ENCODE measurements at places on chromosomes 5 and 9.

- peak overlapping the region; percentile 94 for H3K27ac ChIP-seq
- peak overlapping the region; percentile 82 for H3K4me3 ChIP-seq
- no peak for DNase-seq
- H3K36me3 ChIP-seq, result peaks cover 42% of the 10 kb centered on the region
Measured at GRCh38 chr5:179624841-179625271, 1.4 kb upstream of the HNRNPH1 start.

- H3K27ac ChIP-seq, result no peak overlapping the region
- no peaks in the 10 kb centered on the region for H3K36me3 ChIP-seq
- DNase-seq, result no peak
- H3K4me1 ChIP-seq, result no peaks in the 10 kb centered on the region
- no peak overlapping the region for H3K4me3 ChIP-seq
Measured at GRCh38 chr5:100464418-100464817, 70.8 kb upstream of the FAM174A start.

- DNase-seq, result no peak
- no peak overlapping the region for H3K27ac ChIP-seq
- no peaks in the 10 kb centered on the region for H3K27me3 ChIP-seq
- H3K4me1 ChIP-seq, result no peaks in the 10 kb centered on the region
- no peaks in the 10 kb centered on the region for H3K36me3 ChIP-seq
- no peak overlapping the region for H3K4me3 ChIP-seq
Measured at GRCh38 chr9:110356639-110357395, 19.2 kb upstream of the TXNDC8 start.

DNA sequence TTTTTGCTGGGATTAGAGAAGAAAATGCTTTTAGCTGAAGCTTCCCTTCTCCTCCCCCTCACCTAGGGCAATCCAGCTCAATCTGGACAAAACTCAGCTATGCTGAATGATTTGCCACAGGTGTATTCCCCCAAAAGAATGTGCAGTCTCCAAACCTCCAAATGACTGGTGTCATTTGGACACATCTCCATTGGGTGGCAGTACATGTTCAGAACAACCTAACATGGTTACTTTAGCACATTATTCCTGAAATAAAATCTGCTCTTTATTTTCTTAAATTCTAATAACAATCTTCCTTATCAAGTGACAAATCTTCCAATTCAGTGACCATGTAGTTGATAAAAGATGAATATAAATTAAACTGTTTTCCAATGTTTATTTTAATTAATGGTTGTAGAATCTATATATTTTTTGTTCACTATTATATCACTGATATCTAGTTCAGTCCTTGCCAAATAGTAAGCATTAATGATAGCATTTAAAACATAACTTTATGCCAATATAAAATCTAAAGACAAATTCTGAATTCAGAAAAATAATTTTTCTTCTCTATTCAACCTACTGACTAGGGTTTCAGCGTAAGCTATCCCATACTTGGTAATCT is 61.3 kb upstream of the MOCS2 start:
- no peak overlapping the region for H3K27ac ChIP-seq
- peak; percentile 22 for DNase-seq

- H3K27ac ChIP-seq, result no peak overlapping the region
- no peaks in the 10 kb centered on the region for H3K4me1 ChIP-seq
- no peak for DNase-seq
- no peaks in the 10 kb centered on the region for H3K36me3 ChIP-seq
- H3K27me3 ChIP-seq, result no peaks in the 10 kb centered on the region
Measured at GRCh38 chr5:62701036-62701435, 122.4 kb downstream of the LRRC70 start.

DNA sequence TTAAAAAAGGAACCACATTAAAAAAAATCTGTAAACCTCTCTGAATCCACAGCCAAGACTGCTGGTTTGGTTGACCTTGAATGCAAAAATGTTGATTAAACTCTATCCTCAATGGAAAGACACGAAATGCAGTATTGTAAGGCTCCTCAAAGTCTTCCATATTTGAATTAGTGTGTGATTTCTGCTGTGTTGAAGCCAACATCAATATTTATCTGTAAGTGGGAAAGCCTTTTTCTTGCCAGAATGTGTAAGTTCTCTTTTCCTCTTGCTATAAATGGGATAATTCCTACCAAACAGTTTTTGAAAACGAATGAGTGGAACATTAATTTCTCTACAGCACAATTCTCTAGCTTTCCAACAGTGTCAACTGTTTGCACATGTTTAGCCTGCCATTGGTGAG is 422.1 kb upstream of the TNC start:
- no peak overlapping the region for H3K27ac ChIP-seq
- H3K27me3 ChIP-seq, result peaks cover 10% of the 10 kb centered on the region
- H3K4me1 ChIP-seq, result no peaks in the 10 kb centered on the region
- no peaks in the 10 kb centered on the region for H3K36me3 ChIP-seq
- no peak overlapping the region for H3K4me3 ChIP-seq

GRCh38 chr5:107296572-107296971 is 374.2 kb downstream of the EFNA5 start:
- H3K4me1 ChIP-seq, result no peaks in the 10 kb centered on the region
- peaks cover 3% of the 10 kb centered on the region for H3K27me3 ChIP-seq
- no peak overlapping the region for H3K27ac ChIP-seq
- no peak overlapping the region for H3K4me3 ChIP-seq
- no peak for DNase-seq
- H3K36me3 ChIP-seq, result no peaks in the 10 kb centered on the region

DNA sequence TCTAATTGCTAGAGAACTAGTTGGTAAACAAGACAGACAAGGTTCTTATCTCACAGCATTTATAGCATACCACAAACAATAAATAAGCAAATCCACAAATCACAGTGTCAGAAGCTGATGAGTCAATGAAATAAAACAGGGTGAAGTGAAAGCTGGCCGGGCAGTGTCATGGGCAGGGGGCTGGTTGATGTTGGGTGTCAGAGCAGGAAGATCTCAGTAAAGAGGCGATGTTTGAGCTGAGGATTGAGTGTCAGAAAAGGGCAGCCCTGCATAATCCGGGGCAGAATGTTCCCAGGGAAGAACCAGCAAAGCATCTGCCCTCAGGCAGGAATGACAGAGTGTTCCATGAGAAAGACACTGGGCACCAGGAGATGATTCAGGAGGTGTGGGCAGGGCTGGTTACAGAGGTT is 183.4 kb downstream of the GOLPH3 start:
- H3K27me3 ChIP-seq, result no peaks in the 10 kb centered on the region
- H3K36me3 ChIP-seq, result no peaks in the 10 kb centered on the region
- H3K27ac ChIP-seq, result no peak overlapping the region
- H3K4me1 ChIP-seq, result peaks cover 4% of the 10 kb centered on the region
- H3K4me3 ChIP-seq, result no peak overlapping the region

DNA sequence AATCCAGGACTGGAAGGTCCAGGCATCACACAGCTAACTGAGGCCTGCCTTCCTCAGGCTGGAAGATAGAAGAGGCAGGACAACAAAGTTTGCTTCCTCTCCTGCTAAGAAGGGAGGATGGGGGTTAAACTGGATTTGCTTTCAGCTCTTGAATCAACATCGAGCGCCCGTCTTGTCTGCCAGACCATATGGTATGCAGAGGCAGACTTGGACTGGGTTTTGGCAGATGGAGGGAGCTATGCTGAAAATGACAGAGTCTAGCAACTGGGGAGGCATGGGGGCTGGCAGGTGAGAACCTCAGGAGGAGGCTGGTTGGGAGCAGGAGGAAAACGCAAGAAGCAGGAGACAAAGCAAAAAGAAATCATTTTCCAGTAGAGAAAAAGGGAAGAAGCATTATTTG is 289.5 kb upstream of the IL12B start:
- H3K27ac ChIP-seq, result no peak overlapping the region
- peaks cover 10% of the 10 kb centered on the region for H3K27me3 ChIP-seq
- H3K4me1 ChIP-seq, result no peaks in the 10 kb centered on the region
- no peaks in the 10 kb centered on the region for H3K36me3 ChIP-seq

DNA sequence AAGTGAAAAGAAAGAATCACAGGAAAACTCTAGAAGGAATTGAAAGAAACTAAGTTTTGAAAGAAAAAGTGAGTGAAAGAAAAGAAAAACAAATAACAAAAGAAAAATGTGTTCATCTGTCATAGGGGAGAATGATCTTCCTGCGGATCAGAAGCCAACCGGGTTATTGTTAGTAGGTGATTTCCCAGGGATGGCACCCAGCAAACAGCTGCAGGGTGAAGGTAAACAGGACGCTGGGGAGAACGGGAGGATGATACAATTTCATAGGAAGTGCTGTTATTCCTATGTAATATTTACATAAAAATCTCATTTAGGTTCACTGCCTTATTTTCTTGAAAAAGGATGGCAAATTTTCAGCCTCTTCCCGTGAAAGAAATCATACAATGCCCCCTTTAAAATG is 72.4 kb upstream of the LHFPL2 start:
- no peaks in the 10 kb centered on the region for H3K4me1 ChIP-seq
- no peaks in the 10 kb centered on the region for H3K27me3 ChIP-seq
- no peak for DNase-seq
- no peak overlapping the region for H3K27ac ChIP-seq
- no peak overlapping the region for H3K4me3 ChIP-seq

- peaks cover 3% of the 10 kb centered on the region for H3K4me1 ChIP-seq
- no peaks in the 10 kb centered on the region for H3K27me3 ChIP-seq
- H3K4me3 ChIP-seq, result no peak overlapping the region
- H3K36me3 ChIP-seq, result peaks cover 4% of the 10 kb centered on the region
- H3K27ac ChIP-seq, result no peak overlapping the region
- no peak for DNase-seq
Measured at GRCh38 chr9:94853887-94854286, 127.4 kb downstream of the AOPEP start.

GRCh38 chr9:89428901-89429890 is 68.7 kb downstream of the SEMA4D start:
- peak overlapping the region; percentile 98 for H3K27ac ChIP-seq
- no peaks in the 10 kb centered on the region for H3K27me3 ChIP-seq
- DNase-seq, result peak; percentile 83
- H3K36me3 ChIP-seq, result peaks cover 78% of the 10 kb centered on the region

DNA sequence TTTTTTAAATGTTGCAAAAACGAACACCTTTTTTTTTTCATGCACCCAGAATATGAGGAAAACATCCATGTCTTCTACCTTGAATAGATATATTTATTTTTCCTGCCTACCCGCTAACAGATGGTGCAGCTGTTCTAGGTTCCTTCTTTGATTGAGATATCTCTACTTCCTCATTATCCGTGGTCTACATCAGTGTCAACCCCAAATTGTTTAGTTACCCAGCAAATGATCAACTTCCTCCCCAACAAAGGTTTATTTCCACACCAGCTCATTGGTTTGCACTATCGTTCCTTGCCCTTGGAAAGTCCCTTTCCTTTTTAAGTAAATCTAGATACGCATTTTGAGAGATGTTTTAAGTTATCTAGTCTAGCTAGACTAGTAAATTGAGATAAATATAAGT is 166.4 kb downstream of the PRR16 start:
- no peak overlapping the region for H3K4me3 ChIP-seq
- DNase-seq, result no peak
- H3K36me3 ChIP-seq, result no peaks in the 10 kb centered on the region
- no peaks in the 10 kb centered on the region for H3K27me3 ChIP-seq

DNA sequence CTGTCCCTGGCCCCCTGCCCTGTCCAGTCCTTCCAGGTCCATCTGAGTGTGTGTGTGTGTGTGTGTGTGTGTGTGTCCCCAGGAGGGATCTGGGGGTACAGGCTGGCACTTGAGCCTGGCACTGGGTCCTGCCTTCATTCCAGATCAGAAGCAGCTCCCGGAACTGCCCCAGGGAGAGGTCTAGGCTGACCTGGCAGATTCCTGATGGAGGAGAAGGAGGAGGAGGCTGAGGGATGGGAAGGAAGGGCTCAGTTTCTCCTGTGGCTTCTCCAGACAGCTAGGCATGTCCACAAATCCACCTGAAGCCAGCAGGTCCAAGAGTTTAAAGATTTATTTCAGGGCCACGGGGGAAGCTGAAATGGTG is 328 bp downstream of the NDST1 start:
- no peaks in the 10 kb centered on the region for H3K36me3 ChIP-seq
- H3K27ac ChIP-seq, result no peak overlapping the region
- DNase-seq, result no peak
- H3K4me3 ChIP-seq, result no peak overlapping the region
- no peaks in the 10 kb centered on the region for H3K27me3 ChIP-seq
- no peaks in the 10 kb centered on the region for H3K4me1 ChIP-seq

DNA sequence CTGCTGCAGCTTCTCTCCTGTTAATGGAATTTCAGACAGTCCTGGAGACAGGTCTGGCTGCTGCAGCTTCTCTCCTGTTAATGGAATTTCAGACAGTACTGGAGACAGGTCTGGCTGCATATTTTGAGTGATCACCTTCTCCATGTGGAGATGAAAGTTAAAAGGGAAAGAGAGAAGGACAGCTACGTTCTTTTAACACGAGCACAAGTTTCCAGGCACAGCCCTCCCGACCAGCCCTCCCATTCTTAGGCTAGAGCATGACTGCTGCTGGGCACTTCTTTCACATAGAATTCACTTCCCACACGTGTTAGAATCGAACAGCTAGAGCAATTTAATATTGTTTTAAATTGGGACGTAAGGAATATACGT is 133.3 kb upstream of the DMRT1 start:
- no peak overlapping the region for H3K4me3 ChIP-seq
- no peak for DNase-seq
- H3K4me1 ChIP-seq, result peaks cover 7% of the 10 kb centered on the region
- H3K36me3 ChIP-seq, result peaks cover 5% of the 10 kb centered on the region
- H3K27me3 ChIP-seq, result peaks cover 16% of the 10 kb centered on the region

GRCh38 chr9:116687754-116688135 is 640 bp downstream of the TRIM32 start:
- peak overlapping the region; percentile 88 for H3K4me3 ChIP-seq
- H3K4me1 ChIP-seq, result peaks cover 55% of the 10 kb centered on the region
- H3K27me3 ChIP-seq, result no peaks in the 10 kb centered on the region
- H3K27ac ChIP-seq, result peak overlapping the region; percentile 89

GRCh38 chr9:35616681-35617459 is 1.3 kb downstream of the CD72 start:
- H3K4me3 ChIP-seq, result peak overlapping the region; percentile 86
- DNase-seq, result peak; percentile 88
- peak overlapping the region; percentile 96 for H3K27ac ChIP-seq
- H3K4me1 ChIP-seq, result peaks cover 49% of the 10 kb centered on the region

- H3K27ac ChIP-seq, result peak overlapping the region; percentile 82
- H3K4me1 ChIP-seq, result peaks cover 51% of the 10 kb centered on the region
- H3K36me3 ChIP-seq, result peaks cover 2% of the 10 kb centered on the region
- H3K4me3 ChIP-seq, result peak overlapping the region; percentile 14
- peak; percentile 65 for DNase-seq
Measured at GRCh38 chr5:40223884-40224402, 455.8 kb upstream of the PTGER4 start.

Measured in activated CD8-positive, alpha-beta T cell treated with anti-CD3 and anti-CD28 coated beads for 36 hours (primary cell).